Stimulated activated CD4-positive, alpha-beta T cell treated with anti-CD3 and anti-CD28 coated beads, TNF-alpha, amount 100 ng/mL, for 24 hours (primary cell): ENCODE measurements at places on chromosomes 6 and 20.

DNA sequence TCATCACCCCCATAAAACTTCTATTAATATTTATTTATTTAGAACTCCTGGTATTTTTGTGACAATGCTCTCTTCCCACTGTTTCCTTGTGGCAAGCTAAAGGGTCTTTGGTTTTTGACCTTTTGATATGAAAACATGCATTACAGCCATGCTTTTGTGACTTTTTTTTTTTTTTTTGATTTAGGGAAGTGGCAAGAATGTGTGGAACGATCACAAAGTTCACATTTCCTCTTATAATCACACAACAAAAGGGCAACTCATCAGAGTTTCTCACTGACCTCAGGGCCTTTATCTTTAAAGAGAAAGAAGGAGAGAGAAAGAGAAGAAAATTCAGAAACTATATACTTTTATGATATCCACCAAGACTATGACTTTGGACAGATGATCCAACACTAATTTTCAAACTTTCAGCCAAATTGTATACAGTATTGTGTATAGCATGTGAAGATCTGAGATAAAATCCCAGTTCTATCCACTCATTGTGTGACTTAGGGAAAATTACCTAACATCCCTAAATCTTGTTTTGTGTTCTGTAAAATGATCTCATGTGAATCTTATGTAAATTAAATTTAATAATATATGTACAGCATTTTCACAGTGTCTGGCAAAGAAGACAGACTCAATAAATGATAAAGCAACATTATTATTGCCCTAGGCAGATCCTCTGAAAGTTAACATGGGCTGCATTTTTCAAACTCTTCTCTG is 106.8 kb upstream of the MARCKS start:
- DNase-seq: no peak

- DNase-seq: no peak
Measured at GRCh38 chr20:58549231-58550209, 34.3 kb upstream of the APCDD1L start.

DNA sequence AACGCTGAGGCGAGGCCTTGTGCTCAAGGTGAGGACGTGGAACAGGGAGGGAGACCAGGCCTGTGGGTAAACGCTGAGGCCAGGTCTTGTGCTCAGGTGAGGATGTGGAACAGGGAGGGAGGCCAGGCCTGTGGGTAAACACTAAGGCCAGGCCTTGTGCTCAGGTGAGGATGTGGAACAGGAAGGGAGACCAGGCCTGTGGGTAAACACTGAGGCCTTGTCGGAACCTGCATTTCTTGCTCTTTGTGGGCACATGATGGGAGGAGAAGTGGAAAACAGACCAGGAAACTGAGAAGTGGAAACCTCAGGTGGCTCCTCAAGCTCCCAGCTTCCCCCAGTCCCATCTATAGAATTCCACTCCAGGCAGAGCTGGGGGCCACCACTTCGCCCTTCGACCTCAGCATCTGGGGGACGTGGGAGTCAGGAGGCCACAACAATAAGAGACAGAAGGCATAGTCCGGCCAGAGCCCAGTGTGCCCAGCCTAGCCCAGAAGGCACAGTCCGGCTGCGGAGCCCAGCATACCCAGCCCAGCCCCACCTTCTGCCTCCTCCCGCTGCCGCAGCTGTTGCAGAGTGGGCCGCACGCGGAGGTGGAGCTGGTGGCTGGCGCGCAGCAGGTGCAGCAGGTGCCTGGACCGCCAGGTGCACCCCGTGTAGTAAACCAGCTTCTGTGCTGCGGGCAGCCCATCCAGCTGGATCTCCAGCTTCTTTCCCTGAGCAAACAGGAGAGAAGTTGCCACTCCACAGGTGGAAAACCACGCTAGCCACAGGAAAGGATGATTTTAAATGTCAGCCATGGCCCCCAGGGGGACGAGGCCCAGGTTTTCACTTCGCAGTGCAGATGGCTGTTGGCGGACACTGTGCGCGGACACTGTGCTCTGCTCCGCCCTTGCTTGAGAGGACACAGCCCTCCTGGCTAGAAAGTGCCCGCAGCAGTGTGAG is 17.5 kb downstream of the FRMD1 start:
- no peak for DNase-seq

DNA sequence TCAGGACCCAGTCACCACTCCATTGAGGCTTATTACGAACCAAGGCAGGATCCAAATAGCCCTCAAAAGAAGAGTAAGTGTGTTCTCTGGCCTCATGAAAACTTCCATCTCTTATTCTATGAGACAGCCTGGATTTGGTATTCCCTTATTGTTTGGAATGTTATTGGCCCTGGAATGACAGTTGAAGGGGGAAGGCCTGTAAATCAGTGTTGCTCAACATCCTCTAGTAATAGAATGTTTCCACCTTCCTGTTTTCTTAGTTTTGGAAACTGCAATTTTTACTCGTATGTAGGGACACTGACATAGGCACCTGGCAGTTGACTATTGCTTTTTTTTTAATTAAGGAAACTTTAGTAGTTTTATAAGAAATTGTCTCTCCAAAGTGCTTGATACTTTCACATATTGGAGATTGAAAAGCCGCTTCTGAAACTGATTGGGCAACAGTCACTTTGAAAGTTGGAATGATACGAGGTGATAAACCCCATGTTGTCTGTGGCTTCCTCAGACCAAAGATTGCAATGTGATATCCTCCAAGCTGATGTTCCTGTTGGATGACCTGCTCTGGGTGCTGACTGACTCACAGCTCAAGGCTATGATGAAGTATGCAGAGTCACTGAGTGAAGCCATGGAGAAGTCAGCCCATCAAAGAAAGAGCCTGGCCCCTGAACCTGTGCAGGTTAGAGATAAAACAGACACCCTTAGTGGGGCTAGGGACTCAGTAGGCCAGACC is 43.1 kb downstream of the BLTP3A start:
- no peak for DNase-seq

DNA sequence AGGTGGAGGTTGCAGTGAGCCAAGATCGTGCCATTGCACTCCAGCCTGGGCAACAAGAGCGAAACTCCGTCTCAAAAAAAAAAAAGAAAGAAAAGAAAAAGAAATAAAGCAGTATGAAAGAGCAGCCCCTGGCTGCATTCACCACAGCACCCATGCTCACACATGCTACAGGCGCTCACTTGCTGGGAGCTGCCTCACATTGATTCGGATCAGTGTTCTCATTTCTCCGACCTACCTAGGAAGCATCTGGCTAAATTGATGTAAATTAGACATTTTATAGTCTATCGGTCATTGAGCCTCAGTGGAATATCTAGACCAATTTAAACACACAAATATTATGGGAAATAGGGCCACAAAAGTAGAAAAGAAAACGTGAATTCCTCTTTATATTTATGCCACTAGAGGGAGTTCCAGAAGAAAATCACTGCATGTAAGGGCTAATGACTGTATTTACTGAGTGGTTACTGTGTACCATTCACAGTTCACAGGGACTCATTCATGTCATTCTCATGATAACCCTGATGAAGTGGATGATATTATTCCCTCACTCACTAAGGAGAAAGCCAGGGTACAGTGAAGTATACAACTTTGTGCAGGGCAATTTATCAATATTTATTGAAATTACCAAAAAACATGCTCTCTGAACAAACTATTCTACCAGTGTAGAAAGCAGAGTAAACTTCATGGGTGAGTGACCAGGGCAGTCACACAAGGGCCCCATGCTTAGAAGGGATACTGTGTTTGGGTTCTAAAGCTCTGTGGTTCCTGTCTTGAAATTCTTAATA is 5.3 kb upstream of the MOG start:
- DNase-seq: no peak

DNA sequence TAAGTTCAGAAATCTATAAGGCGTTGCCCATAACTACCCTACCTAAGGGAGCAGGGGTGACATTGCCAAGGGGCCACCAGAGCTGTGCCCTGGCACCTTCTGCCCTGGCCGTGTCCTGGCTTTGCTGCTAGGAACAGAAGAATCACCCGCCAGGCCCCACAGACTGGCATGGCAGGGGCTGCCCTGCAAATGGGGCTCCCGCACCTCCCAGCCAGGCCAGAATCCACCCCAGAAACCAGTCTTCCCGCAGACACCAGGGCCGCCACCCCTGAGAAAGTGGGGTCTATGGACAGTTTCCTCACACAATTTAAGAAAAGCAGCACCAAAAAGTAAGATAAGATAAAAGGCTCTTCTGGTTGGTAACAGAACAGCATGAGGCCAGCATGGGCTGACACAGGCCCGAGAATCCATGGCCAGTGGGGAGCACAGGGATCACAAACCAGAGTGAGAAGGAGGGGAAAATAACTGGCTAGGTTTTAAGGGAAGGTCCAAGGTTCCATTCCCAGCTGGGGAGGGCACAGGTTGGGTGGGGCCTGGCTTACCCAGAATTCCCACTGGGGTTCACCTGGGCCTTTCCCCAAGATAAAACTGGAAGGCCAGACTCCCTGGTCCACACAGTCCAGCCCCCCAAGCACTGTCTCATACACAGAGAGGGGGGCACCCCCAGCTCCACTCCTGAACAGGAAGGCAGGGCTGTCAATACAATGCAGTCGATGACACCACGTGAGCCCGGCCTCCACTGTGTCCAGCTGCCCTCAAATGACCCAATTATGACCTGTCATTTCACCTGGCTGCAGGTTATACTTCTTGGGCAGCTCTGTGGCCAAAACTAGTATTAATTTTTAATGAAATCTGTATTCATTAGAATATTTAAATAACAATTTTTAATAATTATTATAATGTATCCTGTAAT is 59.4 kb downstream of the PYGB start:
- DNase-seq: no peak

- DNase-seq: no peak
Measured at GRCh38 chr6:164502833-164503232, 806.6 kb downstream of the C6orf118 start.

GRCh38 chr6:134347885-134348805 is 30.2 kb upstream of the SGK1 start:
- DNase-seq: no peak

DNA sequence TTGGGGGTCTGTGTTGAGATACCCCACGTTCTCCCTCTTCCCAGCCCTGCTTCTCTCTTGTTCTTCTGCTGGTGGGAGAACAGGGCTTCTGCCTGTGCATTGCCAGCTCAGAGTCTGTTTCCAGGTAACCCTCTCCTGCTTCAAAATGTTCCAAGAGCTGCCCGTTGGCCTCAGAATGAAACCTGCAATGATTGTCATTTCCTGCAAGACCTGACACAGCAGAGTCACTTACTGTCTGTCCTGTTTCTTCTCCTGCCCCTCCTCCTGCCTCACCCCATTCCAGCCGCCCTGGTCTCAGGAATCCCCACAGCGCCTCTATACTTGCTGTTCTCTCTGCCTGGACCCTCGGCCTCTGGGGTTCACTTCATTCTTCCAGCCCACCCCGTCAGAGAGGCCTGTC is 81.4 kb upstream of the ARID1B start:
- DNase-seq: no peak

- no peak for DNase-seq
Measured at GRCh38 chr20:12790859-12791258, 217.9 kb upstream of the SPTLC3 start.

GRCh38 chr6:168582571-168582981 is 141.6 kb downstream of the SMOC2 start:
- no peak for DNase-seq

DNA sequence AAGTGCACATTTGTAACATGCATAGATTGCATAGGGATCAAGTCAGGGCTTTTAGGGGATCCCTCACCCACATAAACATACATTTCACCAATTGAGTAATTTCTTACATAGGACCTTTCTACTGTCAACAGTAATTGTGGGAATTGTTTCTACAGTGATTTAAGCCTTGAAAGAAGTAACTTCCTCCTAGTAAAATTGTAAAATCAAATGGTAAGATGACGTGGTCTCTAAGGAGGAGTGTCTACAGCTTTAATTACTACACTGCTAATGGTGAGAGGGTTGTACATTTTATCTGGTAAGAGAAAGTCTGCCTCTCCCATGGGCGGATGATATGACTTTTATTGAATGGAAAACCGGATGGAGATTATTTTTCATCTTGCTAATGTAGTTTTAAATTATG is 98.0 kb downstream of the RPP40 start:
- DNase-seq: no peak

DNA sequence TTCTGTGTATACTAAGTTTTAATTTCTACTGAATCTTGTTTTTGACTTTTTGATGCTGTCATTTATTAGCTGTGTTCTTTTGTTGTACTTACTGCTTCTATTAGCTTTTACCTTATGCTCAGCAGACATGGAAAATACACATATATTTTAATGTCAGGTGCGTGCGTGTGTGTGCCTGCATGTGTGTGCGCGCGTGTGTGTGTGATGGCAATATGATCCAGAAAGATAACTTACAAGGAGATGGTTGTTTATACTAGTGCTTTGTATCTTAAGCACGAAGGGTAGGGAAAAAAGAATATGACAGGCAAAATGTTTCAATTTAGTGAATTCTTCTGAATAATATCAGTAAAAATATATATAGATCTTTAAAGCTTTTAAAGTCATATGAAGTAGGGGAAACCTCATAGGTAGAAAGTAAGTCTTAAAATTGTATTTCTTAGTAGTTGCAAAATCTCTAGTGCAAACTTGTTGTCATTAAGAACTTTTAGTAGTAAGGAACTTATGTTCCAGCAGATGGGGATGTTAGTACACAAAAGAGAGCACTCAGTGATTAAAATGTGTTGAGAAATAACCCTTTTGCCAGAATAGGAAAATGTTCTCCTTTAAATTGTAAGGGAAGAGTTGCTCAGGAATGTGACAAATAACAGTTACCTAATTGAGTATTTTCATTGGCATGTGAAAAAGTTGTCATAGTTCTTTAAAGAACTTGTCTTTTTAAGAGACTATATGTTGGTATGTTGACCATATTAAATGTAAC is 13.2 kb downstream of the QKI start:
- DNase-seq: no peak

- DNase-seq: no peak
Measured at GRCh38 chr6:136677344-136677743, 114.9 kb downstream of the MAP3K5 start.
